CD4-positive, alpha-beta T cell treated with Interleukin-15 for 4 hours (primary cell): ENCODE measurements at places on chromosomes 1 and 21.

GRCh38 chr1:113949007-113949406 lies 19.9 kb downstream of the HIPK1 start:
- no peak for DNase-seq

DNA sequence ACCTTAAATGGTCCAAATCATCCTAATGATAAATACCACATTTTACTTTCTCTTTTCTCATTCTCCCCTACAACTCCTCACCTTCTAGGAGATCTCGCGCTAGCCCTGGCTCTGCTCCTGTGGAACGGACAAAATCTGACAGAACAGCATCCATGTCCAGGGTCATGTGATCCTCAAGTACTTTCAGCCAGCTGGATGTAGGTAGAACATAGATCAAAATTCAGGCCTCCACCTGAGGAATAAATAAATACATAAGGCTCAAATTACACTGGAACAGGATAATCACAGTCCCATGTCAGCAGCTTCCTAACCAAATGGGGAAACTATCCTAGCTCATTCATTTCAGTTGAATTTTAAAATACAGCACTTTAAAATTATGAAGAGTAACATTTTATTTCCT lies 33.2 kb downstream of the OTUD7B start:
- no peak for DNase-seq

DNA sequence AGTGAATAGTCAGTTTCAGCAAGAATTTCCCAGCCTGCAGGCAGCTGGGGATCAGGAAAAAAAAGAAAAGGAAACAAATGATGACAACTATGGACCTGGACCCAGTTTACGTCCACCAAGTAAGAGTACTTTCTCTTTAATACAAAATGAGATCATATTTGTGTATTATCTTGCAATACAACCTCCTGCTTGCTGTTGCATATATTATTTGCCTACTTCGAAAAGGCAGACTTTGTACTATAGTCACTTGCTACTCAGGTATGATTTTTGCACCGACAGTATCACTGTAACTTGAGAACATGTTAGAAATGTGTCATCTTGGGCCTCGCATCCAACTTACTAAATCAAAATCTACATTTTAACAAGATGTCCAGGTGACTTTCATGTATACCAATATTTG lies 30.4 kb downstream of the PRRC2C start:
- DNase-seq: no peak

- no peak for DNase-seq
These were observed 47.7 kb upstream of the RPL11 start for GRCh38 chr1:23643736-23644554.

- DNase-seq: no peak
These were observed 36.8 kb downstream of the LHX8 start for GRCh38 chr1:75170981-75171380.

DNA sequence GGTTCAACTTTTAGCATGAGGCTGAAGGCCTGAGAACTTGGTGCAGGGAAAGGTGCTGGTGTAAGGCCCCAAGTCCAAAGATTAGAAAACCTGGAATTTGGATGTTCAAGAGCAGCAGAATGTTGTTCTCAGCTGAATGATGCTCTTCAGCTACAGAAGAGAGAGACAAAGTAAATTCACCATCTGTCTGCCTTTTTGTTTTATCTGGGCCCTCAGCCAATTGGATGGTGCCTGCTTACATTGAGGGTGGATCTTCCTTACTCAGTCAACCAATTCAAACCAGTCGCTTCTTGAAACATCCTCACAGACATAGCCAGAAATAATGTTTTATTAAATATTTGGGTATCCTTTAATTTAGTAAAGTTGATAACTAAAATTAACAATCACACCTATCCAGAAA lies 748.2 kb upstream of the ADAMTS5 start:
- DNase-seq: no peak

DNA sequence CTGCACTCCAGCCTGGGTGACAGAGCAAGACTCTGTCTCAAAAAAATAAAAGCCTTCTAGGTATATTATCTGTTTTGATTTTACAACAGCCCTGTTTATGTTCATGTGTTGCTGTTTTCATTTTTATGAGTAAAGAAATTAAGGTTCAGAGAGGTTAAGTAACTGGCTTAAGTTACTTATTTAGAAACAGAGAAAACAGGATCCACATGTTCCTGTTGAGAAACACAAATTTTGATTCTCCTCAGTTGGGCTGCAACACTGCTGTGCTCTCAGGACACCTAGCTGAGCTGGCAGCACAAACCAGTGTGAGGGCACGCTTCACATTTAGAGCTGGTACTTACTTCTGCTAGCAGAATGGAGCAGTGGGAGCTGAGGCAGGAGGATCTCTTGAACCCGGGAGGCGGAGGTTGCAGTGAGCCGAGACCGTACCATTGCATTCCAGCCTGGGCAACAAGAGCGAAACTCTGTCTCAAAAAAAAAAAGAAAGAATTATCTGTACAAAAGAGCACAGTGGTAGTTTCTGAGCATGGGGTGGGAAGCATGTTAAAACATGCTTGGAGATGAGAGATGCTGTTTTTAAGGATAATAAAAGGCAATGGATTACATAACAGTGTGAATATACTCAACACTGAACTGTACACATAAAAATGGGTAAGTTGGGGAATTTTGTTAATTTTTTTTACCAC lies 2.4 kb downstream of the SPRTN start:
- no peak for DNase-seq

- DNase-seq: no peak
These were observed 576.9 kb downstream of the MATN1 start for GRCh38 chr1:30146448-30146847.

- DNase-seq: no peak
These were observed 775 bp upstream of the PRPF38B start for GRCh38 chr1:108691128-108691941.

DNA sequence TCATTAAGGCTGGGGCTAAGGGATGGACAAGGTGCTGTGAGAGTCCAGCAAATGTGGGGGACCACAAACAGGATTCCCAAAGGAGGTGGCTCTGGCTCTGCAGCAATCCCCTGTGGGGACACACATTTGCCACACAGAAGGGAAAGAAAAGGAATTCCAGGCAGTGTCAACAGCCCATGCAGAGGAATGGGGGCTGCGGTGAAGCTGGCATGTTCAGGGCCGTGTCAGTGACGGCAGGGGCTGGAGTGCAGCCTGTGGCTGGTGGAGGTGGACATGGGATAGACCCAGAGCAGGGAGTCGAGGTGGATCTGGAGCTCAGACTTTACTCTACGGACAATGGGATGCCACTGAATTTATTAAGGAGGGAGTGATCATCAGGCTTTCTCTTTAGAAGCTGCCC lies 183.2 kb downstream of the TRABD2B start:
- DNase-seq: no peak

GRCh38 chr21:26973226-26973625 lies 6.3 kb upstream of the ADAMTS5 start:
- DNase-seq: no peak

GRCh38 chr1:196183941-196184340 lies 424.3 kb downstream of the KCNT2 start:
- no peak for DNase-seq

DNA sequence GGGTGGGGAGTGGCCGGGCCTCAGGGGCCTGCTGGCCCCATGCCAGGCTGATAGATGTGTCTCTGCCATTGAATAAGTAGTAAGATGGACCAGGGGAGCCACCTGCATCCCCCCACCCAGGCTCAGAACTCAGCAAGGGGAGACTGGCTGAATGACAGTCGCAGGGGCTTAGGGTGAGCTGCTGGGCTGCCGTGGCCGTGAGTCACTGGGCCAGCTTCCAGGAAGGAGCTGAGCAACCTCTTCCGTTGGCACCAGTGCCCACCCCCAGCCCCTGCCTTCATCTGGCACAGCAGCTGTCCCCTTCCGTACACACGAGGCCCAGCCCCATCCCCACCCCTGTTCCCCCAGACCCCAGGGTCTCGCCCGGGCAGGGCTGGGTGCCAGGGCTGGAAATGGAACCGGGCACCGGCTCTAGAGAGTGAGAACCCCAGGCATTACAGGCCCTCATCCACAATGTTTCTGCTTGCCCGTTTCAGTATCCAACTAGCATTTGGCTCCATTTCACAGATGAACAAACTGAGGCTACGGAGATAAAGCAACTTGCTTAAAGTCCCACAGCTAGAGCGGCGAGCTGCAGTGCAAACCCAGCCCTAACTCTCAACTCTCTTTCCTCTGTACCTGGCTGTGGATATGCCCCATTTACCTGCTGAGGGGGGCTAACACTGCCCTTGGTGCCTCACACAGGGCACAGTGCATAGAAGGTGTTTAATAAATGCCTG lies 10.2 kb downstream of the WNT4 start:
- DNase-seq: no peak

GRCh38 chr21:40433538-40433937 lies 413.4 kb downstream of the DSCAM start:
- DNase-seq: no peak

DNA sequence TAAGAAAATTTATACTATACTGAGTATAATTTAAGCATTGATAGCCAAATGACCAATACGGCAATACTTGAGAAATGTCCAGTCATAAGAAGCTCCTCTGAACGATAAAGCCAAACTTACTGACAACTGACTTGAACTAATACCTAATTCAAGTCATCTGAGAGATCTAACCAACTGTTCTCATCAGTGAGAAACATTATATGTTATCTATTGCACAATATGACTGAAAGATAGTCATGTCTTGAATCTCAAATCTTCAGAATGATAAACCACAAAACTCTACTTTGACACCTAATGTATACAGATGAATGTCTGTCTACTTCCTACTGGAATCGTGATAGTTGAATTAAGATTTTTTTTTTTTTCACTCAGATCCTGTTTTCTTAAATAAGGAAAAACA lies 39.0 kb downstream of the APP start:
- no peak for DNase-seq

GRCh38 chr1:91619881-91620280 lies 119.2 kb downstream of the CDC7 start:
- DNase-seq: no peak

GRCh38 chr21:44890961-44891541 lies 17.6 kb upstream of the PTTG1IP start:
- no peak for DNase-seq

- peak; percentile 44 for DNase-seq
These were observed 623 bp downstream of the GNG4 start for GRCh38 chr1:235648954-235649367.
